ENCODE measurements at places on chromosomes 2 and 18. TPM values are rescaled to one million over a fixed set of nuclear protein-coding genes. Genes with fewer than 3 reads are reported as not detected.

The GPR45 gene
- total RNA-seq = not detected

The GALNT5 gene
- 0.42 TPM for total RNA-seq

The DYSF gene
- 4.9 TPM for total RNA-seq

The EHD3 gene
- 12.6 TPM for total RNA-seq

The CDH19 gene
- total RNA-seq = 187 TPM

Measured in tibial nerve (tissue), 4 donors.